Stomach (tissue), 19 donors: ENCODE measurements at places on chromosomes 12 and 14. TPM values are rescaled to one million over a fixed set of nuclear protein-coding genes. Genes with fewer than 3 reads are reported as not detected.

DNA sequence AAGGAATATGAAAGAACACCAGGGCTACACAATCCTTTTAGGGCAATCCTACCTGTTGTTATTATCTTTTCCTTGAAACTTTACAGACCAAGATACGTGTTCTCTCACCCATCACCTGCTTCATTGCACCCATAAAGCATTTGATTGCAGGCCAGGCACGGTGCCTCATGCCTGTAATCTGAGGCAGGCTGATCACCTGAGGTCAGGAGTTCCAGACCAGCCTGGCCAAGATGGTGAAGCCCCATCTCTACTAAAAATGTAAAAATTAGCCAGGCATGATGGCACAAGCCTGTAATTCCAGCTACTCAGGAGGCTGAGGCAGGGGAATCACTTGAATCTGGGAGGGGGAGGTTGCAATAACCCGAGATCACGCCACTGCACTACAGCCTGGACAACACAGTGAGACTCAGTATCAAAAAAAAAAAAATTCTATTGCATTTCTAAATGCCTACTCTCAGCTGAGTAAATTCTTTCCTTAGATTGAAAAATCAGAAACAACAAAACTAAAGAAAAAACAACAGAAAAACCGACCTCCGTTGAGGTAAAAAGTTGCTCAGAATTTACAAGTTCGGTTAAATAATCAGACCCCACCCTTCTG lies 183.7 kb upstream of the TMEM132C start:
- no peak for DNase-seq

DNA sequence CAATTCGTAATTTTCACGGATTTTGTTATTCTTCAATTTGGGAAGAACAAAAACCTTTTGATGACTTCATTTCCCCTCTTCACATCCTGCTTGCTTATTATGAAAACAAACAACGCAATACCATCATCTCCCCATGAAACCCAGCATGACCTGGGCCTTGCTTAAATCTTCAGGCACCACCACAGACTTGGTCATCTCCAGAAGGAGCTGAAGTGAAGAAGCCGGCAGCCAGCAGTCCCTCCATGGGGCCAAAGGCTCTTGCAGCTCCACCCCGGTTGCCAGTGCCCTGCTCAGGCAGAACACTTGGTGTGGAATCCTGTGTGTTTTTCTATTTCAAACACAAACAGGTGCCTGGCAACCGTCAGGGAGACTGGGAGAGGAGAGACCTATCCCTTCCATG lies 982.9 kb upstream of the TMEM132C start:
- DNase-seq = no peak

GRCh38 chr12:71046215-71046614 lies 111.6 kb downstream of the TSPAN8 start:
- DNase-seq = no peak

DNA sequence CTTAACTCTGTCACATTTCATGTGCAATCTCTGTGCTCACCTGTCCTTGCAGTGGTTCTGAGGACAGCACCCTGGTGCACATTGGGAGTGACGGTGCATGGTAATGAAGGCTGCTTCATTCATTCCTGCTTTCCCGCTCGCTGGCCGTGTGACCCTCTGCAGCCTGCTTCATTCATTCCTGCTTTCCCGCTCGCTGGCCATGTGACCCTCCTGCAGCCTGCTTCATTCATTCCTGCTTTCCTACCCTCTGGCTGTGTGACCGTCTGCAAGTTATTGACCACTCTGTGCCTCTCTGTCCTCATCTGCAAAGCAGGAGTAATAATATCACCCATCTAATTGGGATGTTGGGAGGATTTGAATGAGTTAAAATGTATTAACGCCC lies 189.1 kb upstream of the TMEM132C start:
- DNase-seq = no peak

DNA sequence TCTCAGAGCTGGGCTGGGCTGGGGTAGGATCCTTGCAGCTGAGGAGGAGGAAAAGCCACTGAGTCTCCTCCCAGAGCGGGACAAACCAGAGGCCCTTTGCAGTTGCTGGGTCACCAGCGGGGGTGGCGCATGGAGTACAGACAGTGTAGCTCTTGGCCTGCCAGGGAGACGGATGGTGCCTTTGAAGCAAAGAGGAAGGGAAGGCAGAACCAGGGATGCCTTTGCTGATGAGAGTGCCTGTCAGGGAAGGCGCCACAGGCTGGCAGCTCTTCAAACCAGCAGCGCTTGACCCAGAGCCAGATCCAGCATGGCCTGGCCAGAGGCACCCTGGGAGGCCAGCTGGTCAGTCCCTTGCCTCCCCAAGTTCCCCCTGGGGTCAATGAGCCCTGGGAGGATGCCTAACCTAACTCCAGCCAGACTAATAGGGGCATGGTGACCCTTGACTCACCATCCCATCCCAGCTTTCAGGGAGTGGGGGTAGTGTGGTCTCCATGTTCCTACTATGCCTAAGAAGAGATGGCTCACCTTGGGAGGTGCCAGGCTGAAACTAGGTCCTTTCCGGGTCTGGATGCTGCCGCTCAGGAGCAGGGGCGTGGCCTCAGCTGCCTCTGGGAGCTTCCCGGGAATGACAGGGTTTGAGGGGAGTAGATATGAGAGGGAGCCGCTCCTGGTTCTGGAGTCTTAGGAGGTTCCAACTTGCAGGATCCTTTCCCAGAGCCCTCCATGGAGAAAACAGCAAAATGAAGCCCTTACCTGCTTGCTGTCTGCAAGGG lies 19.8 kb downstream of the VASH1 start:
- no peak for DNase-seq

DNA sequence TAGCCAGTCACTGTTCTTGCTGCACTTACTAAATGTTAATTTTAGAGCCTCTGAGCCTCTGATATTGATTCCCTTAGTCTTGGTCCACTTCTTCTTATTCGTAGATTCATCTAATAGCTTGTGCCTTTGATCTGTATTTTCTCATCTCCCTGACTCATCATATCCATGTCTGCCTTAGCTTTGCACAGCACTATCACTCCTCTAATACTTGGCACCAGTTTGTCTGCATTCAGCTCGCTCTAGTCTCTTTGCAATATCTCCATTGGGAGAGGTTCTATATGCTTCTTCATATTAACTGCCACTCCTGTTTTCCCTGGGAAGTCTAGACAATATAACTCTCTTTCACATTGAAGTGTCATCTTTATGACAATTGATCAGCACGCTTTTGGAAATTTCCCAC lies 68.5 kb upstream of the CSRP2 start:
- DNase-seq = no peak

DNA sequence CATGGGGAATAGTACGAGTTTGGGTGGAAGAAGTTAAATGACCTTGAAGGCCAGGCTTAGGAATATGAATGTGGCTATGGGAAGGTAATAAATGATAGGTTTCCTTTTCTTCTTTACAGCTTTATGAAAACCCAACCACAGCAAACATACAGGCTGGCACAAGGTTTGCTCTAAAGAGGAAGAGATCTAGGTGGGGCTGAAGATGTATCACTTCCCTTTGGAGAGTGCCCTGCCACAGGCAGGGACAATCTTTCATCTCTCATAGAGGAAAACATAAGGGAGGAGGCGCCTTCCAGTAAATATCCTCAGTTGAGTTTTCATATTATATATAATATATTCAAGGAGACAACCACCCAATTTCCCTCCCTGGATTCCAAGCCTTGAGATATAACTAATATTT lies 72.9 kb upstream of the FRMD6 start:
- DNase-seq = no peak

The SPTB gene
- 1.0 TPM for total RNA-seq
